PC-3 (cell line): ENCODE measurements at places on chromosomes 16 and 17.
A peak's percentile ranks its signal among the peaks of the same experiment; 100 is the strongest.

GRCh38 chr16:83137326-83137781 lies 510.6 kb downstream of the CDH13 start:
- peak; percentile 58 for DNase-seq

- DNase-seq: no peak
Measured at GRCh38 chr16:86088816-86089215, 189.9 kb downstream of the IRF8 start.

DNA sequence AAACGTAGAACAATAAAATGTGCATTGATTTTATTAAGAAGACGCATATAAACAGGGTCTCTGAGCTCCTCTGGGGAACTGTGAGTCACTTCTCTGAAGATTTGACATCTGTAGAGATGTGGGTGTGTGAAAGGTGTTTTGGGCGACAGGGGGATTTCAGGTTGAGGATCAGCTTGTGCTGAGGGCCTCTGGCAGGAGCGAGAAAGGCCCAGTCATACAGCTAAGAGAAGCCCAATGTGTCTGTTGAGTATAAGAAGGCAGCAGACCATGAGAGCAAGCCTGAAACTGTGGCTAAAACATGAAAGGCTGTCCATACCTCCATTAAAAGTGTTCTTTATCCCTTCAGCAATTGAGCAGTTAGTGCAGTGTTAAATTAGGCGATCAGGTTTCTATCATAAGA lies 406.5 kb upstream of the MON1B start:
- no peak for DNase-seq

GRCh38 chr16:88764913-88765349 lies 20.1 kb downstream of the PIEZO1 start:
- peak; percentile 83 for DNase-seq

DNA sequence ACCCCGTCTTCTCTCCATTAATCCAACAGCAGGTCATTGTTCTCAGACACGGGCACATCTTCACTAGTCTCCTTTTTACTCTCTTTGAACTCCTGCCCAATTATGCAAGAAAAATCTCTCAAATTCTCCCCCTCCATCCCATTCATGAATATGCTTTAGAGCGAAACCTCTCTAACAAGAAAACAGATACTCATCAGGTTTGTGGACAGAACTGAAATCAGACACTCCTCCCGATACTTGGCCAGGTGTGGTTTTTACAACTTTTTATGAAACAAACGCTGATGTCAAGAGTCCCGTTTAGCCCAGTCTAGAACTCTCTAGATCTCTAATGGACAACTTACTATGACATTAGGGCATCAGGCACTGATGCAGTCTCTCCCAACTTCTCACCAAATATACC lies 40.9 kb downstream of the PIK3R5 start:
- no peak for DNase-seq

DNA sequence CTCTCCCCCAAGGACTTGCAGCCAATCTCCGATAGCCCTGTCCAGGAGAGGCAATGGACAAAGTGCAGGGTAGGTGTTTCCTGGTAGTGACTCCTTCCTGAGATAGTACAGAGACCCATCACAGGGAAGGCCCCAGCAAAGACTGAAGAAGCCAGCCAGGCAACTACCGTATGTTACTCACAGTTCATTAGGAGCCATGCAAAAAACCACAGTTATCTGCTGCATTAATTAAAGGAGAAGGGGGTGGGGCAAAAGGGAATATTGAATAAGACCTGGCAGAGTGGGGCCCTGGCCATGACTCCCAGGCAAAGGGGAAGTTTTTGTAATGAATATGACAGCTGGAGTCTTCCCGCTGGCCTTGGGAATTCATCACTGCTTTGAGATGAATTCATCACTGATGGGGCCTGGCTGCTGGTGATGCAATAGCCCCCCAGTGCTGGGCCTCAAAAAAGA lies 2.5 kb upstream of the SLC13A2 start:
- DNase-seq: no peak

DNA sequence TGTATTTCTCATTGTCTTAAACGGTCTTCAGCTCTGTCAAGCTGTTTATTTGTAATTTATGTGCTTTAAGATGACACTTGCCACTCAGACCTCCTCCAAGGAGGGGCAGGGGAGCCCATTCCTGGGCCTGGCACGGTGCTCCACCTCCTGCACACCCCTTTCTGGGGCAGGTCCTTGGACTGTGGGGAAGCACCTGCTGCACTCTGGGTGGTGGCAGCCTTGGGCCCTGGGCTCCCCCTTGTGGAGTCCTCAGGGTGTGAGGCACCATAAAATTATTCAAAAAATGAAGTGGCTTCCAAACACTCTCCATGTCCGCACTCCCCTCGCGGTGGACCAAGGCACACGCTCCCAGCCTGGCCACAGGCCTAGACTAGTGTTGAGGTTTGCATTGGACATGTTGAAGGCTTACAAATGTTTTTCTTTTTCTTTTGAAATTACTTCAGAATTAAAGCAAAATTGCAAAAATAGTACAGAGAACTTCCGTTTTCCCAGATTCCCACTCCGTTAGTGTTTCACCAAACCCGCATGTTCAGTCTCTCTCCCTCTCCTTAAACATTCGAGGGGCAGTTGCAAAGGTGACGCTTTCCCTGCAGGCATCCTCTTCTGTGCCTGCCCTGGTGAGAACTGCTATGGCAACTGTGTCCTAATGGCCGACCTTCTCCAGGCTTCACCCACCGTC lies 32.4 kb downstream of the FOXK2 start:
- DNase-seq: peak; percentile 77

- no peak for DNase-seq
Measured at GRCh38 chr17:17064322-17064721, 22.1 kb downstream of the MPRIP start.

- no peak for DNase-seq
Measured at GRCh38 chr17:44775838-44776621, 17.2 kb downstream of the ADAM11 start.

DNA sequence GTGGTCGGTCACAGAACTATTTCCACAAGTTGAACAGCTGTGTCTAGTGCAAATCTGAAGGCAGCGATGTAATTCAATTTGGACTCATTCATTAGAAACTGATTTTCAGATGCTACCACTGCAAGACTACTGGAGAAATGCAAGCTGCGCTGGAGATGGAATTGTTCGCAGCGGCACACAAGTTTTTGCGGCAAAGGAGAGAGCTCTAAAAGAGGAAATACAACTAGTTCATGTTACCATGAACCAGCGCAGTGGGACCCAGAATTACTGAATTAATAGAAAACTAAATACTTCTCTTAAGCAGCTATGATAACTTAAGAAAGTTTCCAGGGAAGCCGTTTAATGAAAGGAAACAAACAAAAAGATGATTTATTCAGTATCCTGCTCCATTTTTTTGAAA lies 1.9 kb downstream of the CREBBP start:
- DNase-seq: no peak

- peak; percentile 10 for DNase-seq
Measured at GRCh38 chr17:33328129-33328528, 35.0 kb upstream of the ASIC2 start.

DNA sequence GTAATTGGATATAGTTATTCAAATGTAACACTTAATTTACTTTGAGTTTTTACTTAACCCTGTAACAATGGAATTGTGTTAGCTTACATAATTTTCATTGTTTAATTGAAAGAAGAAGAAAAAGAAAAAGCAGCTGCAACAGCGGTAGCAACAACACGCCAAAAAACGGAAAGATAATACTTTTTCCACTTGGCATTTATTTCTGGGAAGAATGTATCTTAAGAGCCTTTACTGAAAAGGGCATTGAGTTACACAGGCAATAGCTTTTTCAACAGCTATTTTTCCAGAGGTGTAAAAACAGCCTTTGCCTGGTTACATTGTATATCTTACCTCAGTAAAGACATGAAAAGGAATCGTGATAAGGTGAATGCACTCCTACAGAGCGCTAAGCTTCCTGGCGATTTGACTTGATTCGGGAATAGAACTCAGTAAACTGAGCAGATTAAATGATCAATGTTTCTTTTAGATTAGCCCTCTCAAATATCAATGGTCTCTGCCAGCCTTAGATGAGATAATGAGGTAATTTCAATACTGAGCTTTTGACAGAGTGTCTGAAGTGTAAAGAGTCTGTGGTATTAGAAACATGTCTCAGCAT lies 311.3 kb downstream of the CDH13 start:
- DNase-seq: no peak

DNA sequence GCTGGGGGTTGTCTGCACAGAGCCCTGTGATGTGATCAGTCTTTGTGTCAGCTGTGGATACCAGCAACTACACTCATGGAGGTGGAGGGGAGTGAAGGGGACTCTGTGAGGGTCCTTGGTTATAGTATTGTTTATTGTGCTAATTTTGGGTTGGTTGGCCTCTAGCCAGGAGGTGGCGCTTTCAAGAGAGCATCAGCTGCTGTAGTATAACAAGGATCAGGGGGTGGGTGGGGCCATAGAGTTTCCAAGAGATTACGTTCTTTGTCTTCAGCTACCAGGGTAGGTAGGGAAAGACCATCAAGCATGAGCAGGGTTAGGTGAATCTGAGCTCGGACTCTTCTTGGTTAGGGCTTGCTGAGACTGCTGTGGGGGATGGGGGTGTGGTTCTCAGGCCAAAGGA lies 97.1 kb upstream of the HS3ST3A1 start:
- DNase-seq: no peak

GRCh38 chr16:3192476-3193019 lies 4.5 kb downstream of the OR1F1 start:
- DNase-seq: no peak

- DNase-seq: peak; percentile 27
Measured at GRCh38 chr17:45052052-45052772, 780 bp upstream of the DCAKD start.

GRCh38 chr17:10463402-10463801 lies 6.0 kb downstream of the MYH4 start:
- no peak for DNase-seq

DNA sequence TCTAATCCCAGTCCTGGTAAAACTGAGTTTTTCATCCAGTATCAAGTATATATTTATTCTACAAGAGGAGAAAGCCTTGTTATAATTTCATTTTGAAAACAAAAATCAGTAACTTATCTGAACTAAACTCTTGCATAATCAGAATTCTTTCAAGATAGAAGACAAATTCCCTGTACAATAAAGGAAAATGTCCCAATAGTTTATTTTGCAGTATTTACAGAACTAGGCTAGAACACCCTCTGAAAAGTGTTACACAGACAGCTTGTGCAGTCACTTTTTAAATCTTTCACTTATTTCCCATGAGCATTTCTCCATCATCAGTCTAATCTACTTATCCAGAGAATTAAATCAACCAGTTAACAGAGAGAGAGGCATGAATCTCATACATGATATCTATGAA lies 48.5 kb downstream of the SPOP start:
- DNase-seq: no peak

GRCh38 chr16:1432388-1433262 lies 1.7 kb downstream of the PERCC1 start:
- no peak for DNase-seq

DNA sequence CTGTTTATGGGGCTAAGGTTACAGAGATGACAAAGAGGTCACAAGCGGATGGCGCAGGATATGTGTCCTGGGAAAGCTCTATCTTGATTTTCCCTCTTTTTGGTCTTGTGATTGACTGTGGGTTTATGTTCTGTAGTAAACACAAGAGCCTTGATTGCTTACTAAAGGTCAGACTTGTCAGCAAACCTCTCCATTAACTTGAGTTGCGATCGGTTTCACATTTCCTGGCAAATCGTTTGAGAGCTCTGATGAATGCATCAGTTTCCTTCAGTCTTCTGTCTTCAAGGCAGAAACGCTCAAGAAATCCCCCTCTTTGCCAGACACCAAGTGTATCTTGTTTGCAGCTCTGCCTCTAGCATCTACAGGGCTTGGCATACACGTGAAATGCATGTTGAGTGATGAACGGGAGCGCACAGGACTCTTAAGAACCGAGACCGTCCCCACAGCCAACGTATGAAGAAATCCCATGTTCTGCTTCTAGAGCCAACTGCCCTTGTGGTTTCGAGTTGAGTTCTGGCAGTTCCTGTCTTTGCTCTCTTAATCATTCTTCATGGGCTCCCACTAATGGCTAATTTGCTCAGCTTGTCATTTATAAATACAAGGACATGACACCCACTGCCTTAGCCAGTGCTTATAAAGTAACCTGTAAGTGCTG lies 143.3 kb downstream of the PITPNC1 start:
- DNase-seq: no peak
